Substantia nigra (tissue), 51 donors: ENCODE measurements at places on chromosomes 6 and 20.

- no peak for DNase-seq
These were observed 43.8 kb downstream of the POPDC3 start for GRCh38 chr6:105135907-105136430.

DNA sequence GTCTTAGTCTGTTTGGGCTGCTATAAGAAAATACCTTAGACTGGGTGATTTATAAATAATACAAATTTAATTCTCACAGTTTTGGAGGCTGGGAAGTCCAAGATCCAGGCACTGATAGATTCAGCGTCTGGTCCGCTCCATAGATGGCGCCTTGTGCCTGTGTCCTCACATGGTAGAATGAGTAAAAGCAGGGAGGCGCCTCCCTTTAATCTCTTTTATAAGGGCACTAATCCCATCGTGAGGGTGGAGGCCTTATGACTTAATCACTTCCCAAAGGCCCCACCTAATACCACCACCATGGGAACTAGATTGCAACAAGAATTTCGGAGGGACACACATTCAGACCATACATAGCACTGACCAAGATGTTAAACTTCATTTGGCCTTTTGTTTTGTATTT, 91.2 kb upstream of the TMEM181 start:
- no peak for DNase-seq

- no peak for DNase-seq
These were observed 124.4 kb upstream of the KCNK16 start for GRCh38 chr6:39446909-39447308.

- no peak for DNase-seq
These were observed 422.5 kb upstream of the RGS17 start for GRCh38 chr6:153553627-153554026.

- no peak for DNase-seq
These were observed 19.7 kb upstream of the DDO start for GRCh38 chr6:110434961-110435602.

DNA sequence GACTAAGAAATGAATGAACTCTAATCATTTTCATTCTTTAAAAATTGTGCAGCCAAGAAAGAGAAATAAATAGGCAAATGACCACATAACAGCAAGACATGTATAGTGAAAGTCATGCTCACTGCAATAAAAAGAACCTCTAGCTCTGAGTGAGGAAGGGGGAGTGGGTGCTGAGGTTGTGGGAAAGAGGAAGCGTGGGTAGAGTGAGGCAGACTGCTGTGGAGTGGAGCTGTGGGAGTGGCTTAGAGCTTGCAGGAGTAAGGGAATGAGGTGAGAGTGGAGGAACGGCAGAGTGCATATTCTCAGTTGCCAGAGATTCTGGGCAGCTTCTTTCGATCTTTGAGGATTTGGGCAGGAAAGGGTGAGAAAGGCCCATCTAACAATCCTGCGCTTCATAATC, 10.4 kb downstream of the DEFB129 start:
- DNase-seq, result no peak

- no peak for DNase-seq
These were observed 456.0 kb upstream of the PTCHD4 start for GRCh38 chr6:48567016-48567415.

DNA sequence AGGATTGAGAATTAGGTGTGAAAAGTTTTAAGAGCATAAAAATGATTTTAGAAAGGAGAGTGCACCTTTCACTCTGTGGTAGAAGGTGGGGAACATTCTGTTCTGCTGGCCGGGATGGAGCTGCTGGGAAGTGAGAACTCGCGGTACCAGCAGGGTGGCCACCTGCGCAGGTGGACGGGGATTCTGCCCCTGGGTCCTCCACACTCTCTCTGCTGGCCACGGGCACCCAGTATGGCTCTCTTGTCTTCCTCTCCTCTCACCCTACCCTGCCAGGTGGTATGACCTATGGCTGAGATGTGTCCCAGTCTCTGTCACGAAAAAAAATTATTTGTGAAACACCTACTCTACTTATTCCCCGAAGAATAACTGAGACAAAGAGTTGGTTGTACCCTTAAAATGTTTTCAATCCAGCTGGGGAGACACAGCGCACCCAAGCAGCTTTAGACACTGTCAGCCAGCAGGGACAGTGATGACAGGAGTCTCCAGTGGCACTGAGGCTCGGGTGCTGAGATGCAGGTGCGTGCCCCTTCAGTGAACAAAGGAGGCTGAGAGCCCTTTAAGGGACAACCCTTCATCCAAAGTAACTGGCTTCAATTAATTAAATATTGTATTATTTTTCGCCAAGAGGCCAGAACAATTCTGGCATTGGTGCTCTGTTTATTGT, 195.4 kb downstream of the TBXT start:
- no peak for DNase-seq

GRCh38 chr6:74277777-74278186, 581.8 kb downstream of the CD109 start:
- no peak for DNase-seq

DNA sequence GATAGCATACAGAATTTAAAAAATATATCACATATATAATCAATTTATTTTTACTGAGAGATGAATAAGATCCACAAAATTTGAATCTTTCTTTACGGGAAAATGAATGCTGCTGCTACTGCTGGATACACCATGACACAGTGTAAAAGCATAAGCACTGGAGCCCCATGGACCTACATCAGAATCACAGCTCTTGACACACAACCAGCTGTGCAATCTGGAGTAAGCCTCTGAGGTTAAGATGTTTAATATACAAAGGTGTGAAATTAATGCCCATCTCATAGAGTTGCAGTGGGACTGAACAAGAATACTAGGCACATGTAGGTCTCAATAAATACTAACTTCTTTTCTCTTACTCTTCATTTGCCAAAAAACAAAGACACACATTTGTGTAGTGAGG, 48.1 kb downstream of the MAN1A1 start:
- no peak for DNase-seq

DNA sequence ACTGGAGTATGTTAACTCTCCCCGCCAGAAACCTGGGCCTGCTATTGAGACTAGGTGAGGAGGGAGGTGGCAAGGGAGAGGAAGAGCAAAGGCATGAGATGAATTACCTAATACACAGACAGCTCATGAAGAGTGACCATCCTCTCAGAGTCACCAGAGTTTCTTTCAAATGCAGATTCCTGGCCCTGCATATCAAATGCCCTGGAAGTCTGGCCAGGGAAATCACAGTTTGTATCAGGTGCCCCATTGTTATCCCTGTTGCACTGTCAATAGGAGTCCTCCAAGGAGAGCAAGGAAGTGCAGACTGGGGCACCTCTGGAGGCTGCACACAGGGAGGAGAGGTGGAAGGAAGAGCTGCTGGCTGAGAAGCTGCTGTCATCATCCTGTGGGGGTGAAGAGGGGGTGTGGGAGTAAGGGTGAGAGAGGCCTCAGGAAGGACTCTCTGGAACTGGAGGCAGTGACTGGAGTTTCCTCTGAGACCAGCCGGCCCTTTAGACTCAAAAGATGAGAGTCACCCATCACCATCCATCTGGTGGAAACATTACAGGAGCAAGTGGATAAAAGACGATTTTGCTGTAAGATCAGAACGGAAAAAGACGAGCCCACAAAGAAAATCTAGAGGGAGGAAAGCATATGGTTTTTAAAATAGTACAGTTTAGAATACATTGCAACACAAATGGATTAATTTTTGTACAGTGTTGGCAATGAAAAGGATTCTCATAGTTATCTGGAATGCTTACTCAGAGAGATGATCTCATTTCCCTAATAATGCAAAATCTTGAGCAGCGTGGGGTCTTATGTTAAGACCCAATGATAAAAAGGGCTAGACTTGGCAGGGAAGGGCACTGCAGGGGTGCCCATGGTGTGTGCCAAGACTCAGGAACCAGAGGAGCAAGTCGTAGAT, 268.1 kb downstream of the UST start:
- DNase-seq, result no peak

DNA sequence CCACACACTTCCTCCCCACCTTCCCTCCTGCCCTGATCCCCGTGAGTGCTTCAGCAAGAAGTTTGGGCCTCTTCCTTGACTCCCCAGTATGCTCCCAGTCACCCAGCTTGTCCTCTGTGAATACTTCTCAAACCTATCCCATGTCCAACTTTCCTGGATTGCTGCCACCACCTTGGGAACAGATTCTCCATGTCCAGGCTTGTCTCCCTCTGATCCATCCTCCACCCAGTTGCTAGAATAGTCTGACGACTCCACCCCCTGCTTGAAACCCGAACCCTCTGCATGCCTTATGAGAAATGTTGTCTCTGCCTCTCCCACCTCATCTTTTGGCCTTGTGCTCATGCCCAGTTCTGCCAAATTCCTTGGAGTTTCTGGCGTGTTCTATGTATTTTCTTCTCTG, 108.0 kb downstream of the PPP1R14C start:
- DNase-seq, result no peak
